ENCODE measurements at places on chromosomes 11 and 22.

GRCh38 chr11:32991898-32992297, 23.8 kb upstream of the DEPDC7 start:
- no peak for DNase-seq

DNA sequence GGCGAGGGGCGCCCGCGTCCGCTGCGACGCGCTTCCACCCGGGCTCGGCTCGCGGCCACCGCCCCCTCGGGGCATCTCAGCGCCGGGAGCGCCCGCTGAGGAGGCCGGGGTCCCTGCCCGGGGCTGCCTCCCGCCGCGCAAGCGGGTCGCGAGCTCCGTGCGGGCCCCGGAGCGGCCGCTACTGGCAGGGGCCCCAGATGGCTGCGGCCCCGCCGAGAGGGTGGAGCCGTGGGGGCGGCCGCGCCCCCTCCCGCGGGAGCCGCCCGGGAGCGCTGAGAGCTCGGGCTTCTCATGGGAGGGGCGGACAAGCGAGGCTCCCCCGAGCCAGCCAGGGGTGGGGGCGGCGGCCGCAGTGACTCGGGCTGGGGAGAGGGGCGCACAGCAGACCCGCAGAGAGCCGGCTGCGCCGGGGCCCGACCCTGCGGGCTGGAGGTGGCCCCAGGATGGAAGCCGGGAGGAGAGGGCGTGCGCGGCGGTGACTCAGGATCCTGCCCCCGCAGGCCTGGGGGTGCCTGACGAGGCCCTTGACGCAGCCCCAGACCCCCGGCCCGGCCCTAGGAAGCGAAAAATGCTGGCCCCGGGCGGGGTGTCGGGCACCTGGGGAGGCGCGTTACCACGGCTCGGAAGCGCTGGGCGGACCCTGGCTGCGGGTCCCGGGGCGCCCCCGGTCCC, 603 bp upstream of the ZFTA start:
- DNase-seq, result peak; percentile 79

DNA sequence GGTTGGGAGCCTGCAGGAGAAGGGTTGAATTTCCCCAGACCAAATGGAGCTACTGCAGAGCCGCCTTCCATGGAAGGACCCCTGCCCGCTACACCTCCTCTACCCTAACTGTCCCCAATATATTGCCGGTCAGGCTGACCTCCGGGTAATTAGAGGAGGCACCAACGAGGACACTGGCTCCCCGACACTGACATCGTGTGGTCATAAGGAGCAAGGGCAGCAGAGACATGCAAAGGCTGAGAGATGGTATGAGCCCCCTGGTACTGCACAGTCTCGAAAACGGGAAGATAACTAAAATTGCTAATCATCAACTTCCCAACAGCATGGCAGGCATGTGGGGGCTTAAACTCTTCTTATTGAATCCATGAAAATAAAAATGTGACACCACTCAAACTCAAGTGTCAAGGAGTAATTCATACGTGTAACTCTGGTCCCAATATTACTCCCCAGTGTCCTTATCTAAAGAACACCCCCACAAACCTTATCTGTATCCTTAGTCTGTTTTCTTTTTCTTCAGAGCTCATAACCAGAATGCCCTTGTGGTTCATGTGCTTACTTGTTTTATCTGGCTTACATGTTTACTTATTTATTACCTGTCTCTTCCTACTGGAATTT, 4.4 kb downstream of the CAVIN3 start:
- DNase-seq, result no peak

DNA sequence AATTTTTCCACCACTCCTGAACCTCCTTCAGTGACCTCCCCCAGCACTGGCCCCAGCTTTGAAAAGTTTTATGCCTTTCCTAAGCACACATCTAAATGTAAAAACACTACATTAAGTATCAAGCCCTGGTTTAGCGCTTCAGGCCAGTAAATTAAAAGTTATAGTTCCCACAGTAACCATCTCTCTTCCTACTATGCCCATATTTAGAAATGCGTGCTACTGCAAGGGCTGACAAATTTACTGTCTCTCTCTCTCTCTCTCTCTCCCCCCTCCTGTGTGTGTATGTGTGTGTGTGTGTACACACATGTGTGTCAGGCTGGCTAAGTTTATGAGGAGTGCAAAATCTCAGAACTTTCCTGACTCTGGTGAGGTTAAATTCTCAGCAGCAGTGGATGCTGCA, 231.4 kb downstream of the LARGE1 start:
- no peak for DNase-seq

DNA sequence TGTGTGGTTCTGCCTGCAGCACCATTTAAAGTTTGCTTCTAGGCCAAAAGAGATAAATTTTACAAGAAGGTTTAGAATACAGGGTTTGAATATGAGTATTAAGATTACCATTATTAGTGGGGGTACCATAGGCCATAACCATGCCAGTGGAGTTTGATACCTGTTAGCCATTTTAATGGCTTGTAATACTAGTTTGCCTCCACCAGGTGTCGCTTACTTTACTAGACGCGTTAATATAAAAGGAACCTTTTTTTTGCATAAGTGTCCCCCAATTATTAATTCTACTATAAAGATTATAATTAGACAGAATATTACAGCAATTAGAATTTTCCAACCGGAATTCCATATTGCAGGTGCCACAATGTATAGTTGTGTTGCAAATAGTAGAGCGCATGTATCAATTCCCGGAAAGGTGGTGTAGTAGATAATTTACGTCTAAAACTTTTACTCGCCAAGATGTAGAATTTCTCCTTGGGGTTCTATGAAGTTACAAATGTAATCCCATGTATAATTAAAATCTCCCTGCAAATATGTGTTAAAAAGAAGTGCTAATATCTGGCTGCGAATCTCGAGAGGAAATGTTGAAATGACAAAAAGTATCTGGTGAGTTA, 16.1 kb downstream of the MS4A6E start:
- no peak for DNase-seq

- DNase-seq, result no peak
These were observed 10.0 kb upstream of the MMP1 start for GRCh38 chr11:102807921-102808320.

DNA sequence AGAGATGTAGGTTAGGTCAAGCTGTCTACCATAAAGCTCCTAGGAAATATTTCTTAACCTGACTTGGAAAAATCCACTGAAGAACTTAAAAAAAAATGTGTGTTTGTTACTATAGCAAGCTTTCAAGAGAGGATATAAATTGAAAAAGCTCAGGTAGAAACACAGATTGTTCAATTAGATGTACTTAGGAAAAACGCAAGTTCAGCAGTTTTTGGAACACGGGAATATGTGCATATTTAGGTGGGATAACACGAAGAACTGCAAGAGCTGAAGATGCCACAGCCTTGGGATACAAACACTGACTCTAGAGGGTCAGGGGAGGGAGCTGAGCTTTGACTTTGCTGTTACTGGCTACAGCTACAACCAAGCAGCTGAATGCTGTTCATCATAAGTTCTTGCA, 77.8 kb upstream of the FSHB start:
- no peak for DNase-seq
